ENCODE measurements at places on chromosomes 6 and 20. TPM values are rescaled to one million over a fixed set of nuclear protein-coding genes. Genes with fewer than 3 reads are reported as not detected.
A peak's percentile ranks its signal among the peaks of the same experiment; 100 is the strongest.

DNA sequence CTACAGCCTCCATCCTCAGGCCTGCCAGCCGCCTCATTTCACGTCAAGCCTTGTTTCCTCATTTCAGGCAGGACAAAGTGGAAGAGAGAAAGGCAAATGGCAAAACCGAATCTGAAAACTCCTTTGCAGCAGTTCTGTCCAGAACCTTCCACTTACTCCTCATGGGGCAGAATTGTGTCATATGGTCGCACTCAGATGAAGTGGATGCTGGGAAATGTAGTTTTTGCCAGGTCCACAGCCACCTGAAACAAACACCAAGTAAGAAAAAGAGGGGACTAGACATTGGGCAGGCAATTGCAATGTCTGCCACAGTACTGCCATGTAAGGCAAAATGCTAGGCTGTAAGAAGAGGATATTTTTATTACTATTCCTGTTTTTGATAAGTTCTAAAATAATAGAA, 44.9 kb downstream of the ISM1 start:
- DNase-seq = no peak

GRCh38 chr6:14544666-14545065, 427.1 kb downstream of the CD83 start:
- no peak for DNase-seq

DNA sequence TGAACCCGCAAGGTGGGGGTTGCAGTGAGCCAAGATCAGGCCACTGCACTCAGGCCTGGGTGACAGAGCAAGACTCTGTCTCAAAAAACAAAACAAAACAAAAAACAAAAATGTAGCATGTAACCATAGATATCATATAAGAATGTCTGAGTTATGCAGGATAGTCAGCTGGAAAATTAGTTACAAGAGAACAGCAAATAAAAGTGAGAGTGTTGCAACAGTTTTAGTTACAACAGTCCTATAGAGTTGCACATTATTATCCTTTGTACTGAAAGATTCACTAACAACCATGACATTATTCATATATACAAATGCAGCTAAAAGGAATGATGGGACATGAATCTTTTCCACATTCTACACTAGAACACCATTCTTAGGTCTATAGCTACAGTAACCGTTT, 16.4 kb downstream of the RNF24 start:
- DNase-seq = no peak

DNA sequence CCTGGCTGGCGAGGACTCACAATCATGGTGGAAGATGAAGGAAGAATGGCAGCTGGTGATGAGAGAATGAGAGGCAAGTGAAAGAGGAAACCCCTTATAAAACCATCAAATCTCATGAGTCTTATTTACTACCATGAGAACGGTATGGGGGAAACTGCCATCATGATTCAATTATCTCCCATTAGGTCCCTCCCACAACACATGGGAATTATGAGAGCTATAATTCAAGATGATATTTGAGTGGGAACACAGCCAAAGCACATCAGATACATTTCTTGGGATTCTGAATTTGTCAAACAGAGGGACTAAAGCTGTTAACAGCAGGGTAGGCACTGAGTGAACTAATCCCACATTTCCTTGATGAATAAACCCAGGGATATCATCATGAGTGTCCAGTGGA, 116.2 kb upstream of the PLCB4 start:
- DNase-seq = no peak

DNA sequence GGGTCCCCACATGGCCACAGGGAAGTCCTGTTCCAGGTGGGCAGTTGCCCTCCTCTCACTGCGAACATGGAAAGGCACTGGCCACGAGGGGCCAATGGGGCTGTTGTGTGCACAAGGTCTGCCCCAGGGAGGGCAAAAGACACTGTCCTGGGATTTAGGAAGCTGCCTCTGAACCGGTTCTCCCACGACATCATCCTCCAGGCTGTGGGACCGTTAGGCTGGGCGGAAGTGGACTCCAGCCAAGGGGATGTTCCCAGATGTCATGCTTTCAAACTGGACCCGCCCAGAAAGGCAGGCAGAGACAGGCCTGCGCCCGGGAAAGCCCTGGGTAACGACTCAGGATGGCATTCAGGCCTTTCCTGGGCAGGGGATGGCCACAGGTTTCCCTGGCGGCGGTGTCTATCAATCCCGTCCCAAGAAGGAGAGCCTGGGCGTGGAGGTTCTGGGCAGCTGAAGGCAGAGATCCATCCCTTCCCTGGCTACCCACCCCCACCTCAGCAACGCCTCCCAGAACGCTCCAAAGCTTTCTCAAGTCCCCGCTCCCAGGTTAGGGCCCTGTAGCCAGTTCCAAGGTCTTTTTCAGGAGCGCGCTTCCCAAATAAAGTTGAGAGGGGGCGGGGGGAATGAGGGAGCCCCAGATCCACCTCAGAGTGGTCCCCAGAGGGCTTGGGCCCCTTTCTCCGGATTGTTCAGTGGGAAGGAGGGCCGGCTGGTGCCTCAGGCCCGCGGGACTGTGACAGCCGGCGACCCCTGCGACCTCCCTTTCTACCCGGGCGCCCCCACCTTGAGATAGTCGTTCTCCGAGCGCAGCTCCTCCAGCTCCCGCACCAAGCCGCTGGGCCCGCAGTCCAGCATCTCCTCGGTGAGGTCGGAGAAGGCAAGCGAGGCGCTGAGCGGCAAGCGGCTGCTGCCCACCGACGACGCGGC, 13.8 kb upstream of the TLDC2 start:
- DNase-seq = peak; percentile 93

DNA sequence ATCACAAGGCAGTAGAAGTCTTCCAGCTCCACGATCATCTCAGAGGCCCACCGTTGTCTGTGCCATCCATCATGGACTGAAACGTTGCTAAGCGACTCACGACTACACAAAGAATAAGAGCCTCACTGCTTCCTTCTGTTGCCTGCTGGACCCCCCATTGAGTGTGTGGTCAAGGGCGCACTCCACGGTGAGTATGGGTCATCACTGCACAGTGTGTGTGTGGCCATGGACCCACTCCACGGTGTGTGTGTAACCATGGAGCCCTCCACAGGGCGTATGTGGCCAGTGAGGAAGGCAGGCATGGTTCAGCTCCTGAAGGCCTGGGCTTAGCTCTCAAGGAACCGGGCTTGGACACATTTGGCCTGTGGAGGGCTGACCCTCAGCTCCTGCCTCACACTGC, 123.4 kb upstream of the AFDN start:
- no peak for DNase-seq

DNA sequence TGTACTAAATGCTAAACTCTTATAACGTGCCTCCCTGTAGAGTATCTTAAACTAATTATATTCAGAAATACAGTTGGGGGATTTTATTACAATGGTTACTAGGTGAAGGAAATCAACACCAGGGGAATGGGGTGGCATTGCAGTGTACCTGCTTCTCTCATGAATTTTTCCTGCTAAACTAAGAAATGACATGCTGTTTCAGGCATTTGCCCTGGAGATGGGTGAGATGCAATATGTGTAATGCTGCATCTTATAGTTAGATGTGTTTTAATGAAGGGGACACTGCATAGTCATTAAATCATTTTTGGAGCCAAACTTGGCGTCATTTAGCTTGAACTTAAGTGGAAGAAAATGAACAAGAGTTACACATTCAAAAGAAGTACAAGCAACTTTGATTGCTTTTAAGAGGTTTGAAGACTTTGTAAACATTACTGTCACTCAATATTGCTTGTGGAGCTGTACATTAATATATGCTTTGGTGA, 4.3 kb downstream of the EYA4 start:
- DNase-seq = no peak

DNA sequence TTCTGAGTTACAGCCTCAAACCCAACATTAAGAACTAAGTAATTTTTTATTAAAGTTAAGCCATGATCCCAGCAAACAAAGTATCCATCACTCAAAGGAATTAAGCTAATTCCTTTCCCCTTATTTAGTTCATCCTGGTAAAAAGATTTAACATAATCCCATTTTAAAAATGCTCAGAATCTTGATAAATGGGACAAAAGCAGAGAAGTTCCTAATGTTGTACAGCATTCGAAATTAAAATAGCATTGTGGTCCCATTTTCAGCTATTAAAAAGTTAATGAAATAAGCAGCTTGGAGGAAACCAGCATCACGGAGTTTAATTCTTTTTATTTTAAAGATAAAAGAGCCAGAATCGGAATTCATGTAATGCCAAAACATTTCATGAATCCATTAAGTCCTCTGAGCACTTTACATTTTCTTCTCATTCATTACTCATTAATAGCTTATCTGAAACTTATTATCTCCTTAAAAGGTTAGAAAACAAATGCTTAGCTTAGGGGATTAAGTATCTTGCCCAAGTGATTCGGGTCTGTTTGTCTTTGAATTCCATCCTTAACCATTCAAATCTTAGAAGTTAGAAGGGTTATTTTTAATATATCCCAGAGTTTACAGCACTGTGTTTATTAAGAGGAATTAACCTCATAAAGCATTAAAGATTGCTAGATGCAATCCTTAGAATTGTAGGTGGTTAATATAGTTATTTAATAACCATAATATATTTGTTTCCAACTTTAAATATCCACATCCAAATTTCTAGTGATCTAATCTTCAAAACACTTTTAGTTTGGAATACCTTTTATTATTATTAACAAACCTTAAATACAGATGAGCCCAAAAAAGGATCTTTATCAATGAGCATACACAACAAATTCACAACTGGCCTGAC, 11.2 kb downstream of the RBM39 start:
- no peak for DNase-seq

DNA sequence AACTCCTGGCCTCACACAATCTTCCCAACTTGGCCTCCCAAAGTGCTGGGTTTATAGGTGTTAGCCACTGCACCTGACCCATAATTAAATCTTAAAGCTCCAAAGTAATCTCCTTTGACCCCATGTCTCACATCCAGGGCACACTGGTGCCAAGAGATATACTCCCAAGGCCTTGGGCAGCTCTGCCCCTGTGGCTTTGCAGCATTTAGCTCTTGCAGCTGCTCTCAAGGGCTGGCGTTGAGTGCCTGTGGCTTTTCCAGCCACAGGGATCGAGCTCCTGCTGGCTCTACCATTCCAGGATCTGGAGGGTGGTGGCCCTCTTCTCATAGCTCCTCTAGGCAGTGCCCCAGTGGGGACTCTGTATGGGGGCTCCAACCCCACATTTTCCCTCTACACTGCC, 49.3 kb upstream of the CD2AP start:
- DNase-seq = no peak

DNA sequence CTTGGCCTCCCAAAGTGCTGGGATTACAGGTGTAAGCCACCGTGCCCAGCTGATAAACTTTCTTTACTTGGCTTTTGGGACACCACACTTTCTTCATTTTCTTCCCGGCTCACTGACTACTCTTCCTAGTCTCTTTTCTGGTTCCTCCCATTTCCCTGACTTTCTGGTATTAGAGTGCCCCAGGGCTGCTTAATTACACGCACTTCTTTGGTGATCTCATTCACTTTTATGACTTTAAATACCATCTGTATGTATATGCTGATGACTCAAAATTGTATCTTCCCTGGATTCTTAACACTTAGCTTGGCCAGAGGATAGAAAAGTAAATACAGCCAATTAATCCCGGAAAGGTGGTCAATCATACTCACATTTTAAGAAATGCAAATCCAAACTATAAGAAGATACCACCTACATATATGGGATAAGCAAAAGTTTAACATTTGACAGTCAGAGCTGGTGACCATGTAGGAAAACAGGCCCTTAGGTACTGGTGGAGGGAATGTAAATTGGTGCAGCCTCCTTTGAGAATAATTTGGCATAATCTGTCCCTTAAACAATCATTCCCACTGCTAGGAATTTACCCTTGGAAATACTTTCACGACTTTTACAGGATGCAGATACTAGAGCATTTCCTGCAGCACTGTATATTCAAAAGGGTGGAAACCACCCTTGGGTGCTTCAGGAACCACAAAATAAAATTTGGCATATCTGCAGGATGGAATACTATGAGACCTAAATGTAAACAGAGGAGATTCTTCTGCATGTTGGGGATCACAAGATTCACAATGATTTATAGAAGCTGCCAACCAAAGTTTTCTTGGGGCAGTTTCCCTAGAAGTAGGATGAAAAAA, 9.4 kb upstream of the NANP start:
- peak; percentile 35 for DNase-seq

GRCh38 chr6:50925548-50925947, 106.9 kb downstream of the TFAP2B start:
- no peak for DNase-seq

DNA sequence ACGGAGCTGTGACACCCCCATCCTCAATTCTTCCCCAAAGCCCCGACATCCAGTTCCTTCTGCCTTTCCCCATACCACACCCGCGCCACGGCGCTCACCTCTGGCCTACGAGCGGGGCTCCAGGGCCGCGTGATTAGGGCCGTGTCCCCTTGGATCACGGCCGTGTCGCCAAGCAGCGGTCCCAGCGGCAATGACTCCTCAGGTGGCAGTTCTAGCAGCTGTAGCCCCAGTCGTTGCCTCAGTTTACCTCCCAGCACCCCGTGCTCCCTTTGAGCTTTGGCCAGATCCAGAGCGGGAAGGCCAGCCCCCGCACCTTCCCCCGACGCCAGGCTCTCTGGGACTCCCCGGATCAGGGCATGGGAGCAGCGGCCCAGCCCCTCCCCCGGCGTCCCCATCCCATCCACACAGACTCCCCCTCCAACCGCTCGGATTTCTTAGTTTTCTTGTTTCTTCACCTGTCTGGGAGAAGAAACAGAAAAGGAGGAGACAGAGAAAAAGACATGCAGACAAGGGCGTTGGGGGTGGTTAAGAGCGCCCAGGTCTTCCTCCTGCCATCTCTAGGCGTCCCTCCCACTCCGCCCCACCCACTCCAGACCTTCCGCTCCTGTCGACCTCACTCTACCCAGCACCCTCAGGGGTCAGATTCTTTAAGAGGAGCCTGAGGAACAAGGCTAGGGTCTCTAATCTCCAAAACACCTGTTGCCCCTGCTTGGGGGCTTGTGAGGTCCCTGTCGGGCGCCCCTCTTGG, at the start of gene DDAH2:
Gene DDAH2 (minus strand): TSS at position 533 of the 748 bp plus-strand sequence. CDS start 138 bp downstream, at position 395.
- no peak for DNase-seq

- peak; percentile 15 for DNase-seq
Measured at GRCh38 chr20:45470937-45471336, 1.4 kb downstream of the WFDC2 start.

GRCh38 chr20:4563031-4563430, 158.7 kb upstream of the PRND start:
- no peak for DNase-seq

DNA sequence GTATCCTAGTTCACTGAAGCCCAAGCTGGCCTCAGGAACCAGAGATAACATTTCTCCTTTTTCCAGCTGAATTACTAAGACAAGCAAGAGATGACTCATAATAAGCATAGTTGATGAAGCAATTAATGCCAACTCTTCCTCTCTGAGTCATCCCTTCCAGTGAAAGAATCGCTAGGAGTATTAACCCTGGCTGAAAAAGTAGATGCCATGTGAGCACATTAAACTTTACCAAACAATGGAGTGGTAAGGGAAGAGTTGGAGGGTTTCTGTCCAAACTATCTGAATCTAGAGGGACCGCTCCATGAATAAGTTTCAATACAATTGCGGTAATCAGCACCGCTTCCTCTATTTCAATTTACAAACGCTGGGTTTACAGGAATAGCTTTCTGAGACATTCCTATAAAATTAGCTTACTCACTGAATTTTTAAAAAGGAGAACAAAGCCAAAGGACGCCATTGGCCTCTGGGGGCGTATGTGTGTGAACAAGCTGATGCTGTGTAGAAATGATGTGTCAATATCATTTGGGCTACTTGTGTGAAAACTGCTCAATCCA, 48.3 kb downstream of the ATXN1 start:
- DNase-seq = peak; percentile 93

- no peak for DNase-seq
Measured at GRCh38 chr6:158856261-158856660, 37.1 kb upstream of the EZR start.

Gene C20orf202
- not detected for total RNA-seq

Gene FAM110A
- total RNA-seq = 3.8 TPM

Gene SIRPD
- total RNA-seq = not detected

Gene GJA1
- 80.6 TPM for total RNA-seq

Gene EFCAB8
- total RNA-seq = not detected

Gene AFG1L
- 3.5 TPM for total RNA-seq
